ENCODE measurements at places on chromosomes 3 and 15.
A peak's percentile ranks its signal among the peaks of the same experiment; 100 is the strongest.

DNA sequence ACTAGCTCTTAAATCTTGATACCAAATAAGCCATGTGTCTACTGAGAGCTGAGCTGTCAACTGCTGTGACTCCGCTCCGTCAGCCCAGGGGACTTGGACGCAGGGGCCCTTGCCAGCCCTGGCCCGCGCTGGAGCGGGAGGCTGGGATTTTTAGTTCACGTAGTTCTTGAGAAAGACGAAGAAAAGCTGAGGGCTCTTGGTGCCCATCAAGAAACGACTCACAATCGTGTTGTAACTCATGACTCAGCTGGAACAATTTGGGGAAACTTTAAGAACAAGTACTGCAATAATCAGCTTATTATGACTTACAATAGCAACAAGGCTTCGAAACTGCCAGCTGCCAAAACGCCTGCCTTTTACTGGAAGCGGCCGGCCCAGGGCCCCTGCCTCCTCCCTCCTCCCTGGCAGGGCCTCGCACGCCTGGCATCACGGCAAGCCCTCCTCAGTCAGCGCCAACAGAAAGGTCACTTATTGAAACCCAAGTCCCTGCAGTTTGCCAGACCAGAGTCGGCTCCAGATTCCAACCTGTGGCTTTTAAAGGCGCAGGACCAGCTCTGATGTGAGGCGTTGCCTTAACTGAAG, 60.3 kb downstream of the RGMA start:
- no peak for DNase-seq

- DNase-seq: no peak
Observed at GRCh38 chr3:178671791-178672190, 135.6 kb downstream of the KCNMB2 start.

- no peak for DNase-seq
Observed at GRCh38 chr3:16663854-16664712, 58.9 kb upstream of the DAZL start.

DNA sequence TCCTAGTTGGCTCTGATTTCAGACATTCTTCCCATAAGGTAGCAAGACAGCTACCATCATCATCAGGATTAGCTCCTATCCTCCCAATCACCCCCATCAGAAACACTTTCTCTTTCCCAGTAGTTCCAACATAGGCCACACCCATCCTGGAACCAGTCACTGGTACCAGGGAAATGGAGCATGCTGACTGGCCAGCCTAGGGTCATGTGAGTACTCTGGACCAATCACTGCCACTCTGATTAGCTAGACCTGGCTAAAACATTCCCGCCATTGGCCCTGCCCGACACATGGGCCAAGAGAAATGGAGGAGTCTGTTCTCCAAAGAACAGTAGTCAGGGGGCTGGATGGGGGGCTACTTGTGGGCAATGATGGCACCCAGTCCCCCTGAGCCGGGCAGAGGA, 12.4 kb downstream of the EFCC1 start:
- DNase-seq: no peak

GRCh38 chr3:79808515-79808914, 40.7 kb upstream of the ROBO1 start:
- DNase-seq: no peak

GRCh38 chr15:71093054-71094024, 21.9 kb upstream of the THSD4 start:
- DNase-seq: no peak

- no peak for DNase-seq
Observed at GRCh38 chr3:190070622-190071347, 49.9 kb downstream of the P3H2 start.

DNA sequence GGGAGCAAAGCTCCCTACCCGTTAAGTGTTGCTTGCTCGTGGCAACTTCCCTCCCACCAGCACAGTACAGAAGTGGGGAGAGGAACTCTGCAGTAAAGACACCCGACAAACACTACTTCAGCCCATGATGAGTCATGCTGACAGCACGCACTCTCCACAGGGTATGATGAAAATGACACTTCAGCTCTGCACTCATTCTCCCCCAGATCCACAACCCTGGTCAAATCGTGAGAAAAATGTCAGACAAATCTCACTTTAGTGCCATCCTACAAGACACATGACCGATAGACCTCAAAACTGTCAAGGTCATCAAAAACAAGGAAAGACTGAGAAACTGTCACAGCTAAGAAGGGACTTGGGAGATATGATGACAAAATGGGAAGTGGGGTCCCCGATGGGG, 278.9 kb downstream of the OCA2 start:
- DNase-seq: no peak

GRCh38 chr3:86744051-86744450, 246.9 kb downstream of the VGLL3 start:
- no peak for DNase-seq

GRCh38 chr15:50135031-50135551, 16.1 kb upstream of the ATP8B4 start:
- DNase-seq: peak; percentile 79

GRCh38 chr15:45144775-45145174, 15.0 kb downstream of the DUOX1 start:
- DNase-seq: no peak

- DNase-seq: no peak
Observed at GRCh38 chr15:68482246-68482645, 50.3 kb upstream of the ITGA11 start.

GRCh38 chr15:71124937-71125790, 9.9 kb downstream of the THSD4 start:
- DNase-seq: no peak

- DNase-seq: no peak
Observed at GRCh38 chr3:187985647-187986046, 168.3 kb upstream of the LPP start.

DNA sequence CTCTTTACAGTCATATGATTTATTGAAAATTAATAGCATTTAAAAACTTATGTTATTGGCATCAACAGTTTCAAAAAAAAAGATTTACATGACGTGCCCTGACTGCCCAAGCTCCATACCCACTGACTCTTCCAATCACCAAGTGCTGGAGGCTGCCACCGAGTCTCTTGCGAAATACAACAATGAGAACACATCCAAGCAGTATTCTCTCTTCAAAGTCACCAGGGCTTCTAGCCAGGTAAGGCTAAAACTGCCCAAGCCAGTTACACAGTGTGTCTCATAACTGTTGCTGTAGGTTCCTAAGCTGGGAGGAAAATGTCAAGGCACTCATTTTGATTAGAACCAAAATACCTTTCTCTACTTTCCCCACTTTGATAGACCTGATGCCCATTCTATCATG, 4.5 kb downstream of the FETUB start:
- no peak for DNase-seq

GRCh38 chr3:112382543-112383160, 49.7 kb downstream of the CD200 start:
- peak; percentile 29 for DNase-seq

DNA sequence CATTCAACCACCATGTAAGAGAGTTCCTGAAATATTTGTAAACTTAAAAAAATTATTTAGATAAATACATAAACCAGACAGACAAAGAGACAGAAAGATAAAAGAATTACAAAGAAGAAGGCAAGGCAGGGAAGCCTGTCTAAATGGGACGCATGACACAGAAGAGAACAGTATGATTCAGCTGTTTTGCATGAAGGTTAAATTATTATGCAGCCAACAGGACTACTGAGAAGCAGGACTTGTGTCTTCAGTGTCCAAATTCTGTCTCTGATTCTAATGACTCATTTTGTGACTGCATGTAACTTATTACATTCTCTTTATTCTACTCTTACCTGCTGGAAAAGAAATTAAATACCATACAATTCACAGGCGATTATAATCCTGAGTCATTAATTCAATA, 340.4 kb upstream of the KCNMB2 start:
- DNase-seq: no peak

DNA sequence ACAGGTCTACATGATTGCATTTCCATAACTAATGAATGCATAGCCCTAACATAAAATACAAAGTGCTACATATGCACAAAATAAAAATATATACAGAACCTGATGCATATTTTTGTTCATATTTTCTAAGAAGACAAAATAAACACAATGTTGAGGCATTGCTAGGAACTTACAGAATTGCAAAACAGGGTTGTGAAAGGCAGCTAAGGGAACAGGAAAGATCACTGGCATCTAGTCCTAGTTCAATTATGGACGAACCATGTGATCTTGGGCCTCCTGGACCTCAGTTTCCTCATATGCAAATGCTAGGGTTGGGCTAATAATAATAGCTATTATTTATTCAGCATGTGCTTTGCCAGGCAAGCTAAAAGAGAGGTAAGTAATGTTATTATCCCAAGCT, 15.5 kb upstream of the NCEH1 start:
- no peak for DNase-seq

DNA sequence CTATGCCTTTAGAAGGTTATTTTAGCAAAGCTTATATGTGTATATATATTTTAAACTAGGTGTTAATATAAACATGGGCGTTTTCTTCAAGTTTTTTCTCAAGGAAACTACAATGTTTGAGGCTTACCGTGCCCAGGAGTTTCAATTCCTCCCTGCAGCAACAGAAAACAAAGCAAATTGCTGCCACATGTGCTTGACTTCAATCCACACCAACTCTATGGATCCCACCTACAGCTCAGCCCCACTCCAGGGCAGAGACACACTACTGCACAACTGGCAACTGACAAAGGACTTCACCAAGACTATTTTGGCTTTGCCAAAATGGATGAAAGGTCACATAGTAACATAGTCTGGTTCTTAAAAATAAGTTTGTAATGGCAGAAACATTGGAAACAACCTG, 346.6 kb downstream of the ERC2 start:
- DNase-seq: no peak

DNA sequence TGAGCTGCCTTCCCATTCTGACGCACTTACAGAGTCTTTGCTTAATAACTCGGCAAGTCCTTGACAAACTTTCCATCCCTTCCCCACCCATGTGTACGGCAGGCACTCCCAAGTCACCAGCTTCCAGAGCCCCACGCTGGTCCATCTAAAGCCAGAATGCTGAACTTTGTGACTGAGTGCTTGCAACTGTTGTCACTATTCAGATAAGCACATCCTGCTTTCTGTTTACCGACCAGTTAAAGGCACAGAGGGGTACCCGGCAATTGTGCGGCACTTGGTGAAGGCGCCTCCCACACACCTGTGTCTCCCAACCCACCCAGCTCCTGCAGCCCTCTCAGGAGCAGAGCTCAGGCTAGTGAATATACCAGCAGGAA, 430.6 kb downstream of the FOXP1 start:
- no peak for DNase-seq

GRCh38 chr15:32837935-32838334, 120.1 kb downstream of the GREM1 start:
- no peak for DNase-seq

- DNase-seq: no peak
Observed at GRCh38 chr15:50009634-50010033, 109.4 kb downstream of the ATP8B4 start.

DNA sequence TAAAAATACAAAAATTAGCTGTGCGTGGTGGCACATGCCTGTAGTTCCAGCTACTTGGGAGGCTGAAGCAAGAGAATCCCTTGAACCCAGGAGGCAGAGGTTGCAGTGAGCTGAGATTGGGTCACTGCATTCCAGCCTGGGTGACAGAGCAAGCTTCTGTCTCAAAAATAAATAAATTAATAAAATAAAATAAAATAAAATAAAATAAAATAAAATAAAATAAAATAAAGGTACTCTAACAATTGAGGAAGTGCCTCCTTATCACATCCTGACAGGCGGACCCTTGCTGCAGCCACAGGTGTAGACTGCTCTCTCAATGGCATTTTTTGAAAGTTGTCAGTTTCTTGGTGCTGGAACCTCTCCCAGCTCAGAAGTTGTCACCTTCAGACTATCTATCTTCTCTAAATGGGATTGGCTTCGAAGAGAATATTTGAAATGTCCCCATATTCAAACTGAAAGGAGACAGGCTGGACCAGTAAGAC, 304.1 kb downstream of the RORA start:
- DNase-seq: no peak

GRCh38 chr3:101810022-101810418, 31.0 kb downstream of the NXPE3 start:
- no peak for DNase-seq

DNA sequence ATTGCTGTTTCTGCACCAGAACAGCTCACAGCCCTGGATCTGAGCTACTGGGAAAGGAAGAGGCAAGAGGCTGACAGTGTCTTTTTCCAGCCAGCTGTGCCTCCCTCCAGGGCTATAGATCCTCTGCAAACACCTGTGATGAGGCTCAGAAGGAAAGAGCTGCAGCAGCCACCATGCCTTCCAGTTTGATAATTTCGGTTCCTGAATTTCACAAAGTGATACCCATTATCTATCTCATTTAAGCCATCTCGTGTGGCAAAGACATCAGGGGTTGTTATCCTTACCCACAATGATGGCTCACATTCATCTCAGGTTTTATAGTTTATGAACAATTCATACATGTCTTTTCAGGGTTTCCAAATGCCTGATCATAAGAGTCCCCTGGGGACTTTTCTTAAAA, 1.8 kb upstream of the LARP6 start:
- DNase-seq: no peak

DNA sequence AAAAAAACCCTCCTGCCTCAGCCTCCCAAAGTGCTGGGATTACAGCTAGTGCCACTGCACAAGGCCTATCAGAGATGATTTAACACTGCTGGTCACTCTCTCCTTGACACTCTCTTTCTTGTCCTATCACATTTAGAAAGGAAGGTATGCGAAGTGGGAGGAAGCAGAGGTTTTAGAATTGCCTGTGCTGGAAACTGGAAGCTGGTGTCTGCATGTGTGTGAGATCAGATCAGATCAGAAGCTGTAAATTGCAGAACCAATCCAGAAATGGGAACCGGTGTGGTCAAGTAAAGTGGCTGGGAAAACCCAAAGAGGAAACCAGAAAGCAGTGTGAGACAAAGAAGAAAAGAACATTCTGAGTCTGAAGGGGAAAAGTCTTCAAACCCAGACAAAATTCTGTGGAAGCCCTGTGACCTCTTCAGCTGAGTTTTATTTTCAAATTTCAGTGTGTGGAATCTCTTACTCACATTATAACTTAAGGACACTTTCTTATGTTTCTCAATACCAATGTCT, 2.8 kb downstream of the EFHB start:
- DNase-seq: peak; percentile 63

DNA sequence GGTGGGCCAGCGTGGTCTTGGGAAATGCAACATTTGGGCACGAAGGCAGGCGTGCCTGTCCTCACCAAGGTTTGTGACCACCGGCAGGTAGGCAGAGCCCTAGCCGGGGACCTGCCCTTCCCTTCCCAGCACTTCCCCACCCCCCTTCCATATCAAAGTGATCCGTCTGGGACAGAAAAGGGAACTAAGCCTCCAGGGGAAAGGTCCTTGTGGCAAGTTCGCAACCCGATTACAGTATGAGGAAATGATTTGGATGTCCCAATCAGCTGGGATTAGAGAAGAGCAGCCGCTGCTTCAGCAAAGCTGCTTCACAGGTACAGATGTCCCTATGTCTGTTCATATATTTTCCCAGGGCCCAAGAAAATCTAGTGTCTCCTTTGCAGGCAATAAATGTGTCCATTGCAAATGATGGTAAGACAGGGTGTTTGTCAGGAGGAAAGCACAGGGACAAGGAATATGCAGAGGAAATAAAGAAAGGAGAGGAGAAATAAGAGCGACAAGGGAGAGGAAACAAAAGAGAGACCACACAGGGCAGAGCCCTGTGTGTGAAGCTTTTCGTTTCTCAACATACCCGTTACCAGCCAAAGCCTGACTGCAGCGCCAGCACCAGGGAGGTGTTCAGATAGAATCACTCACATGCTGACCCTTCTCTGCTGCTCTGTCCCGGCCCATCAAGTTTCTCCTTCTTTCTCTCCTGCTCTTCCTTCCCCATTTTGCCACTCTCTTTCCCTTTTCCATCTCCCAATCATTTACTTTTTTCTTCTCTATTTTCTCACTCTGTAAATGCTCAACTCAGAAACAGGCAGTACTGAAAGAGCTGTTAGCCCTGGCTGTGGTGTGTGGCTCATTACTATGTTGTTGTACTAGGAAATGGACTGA, 17.4 kb upstream of the SECISBP2L start:
- DNase-seq: no peak
